ENCODE measurements at places on chromosomes 11 and 22.

DNA sequence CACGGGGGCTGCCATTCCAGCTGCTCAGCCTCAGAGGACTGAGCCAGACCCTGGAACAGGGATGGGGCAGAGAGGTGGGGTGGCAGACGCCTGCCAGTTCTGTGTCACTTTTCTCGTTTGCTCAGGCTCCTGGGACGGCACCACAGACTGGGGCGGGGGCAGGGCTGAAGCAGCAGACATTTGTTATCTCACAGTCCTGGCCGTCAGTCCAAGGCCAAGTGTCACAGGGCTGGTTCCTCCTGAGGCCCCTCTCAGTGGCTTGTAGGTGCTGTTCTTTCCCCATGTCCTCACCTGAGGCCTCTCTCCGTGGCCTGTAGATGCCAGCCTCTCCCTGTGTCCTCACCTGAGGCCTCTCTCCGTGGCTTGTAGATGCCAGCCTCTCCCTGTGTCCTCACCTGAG is 24.7 kb downstream of the TPCN2 start:
- DNase-seq: no peak

DNA sequence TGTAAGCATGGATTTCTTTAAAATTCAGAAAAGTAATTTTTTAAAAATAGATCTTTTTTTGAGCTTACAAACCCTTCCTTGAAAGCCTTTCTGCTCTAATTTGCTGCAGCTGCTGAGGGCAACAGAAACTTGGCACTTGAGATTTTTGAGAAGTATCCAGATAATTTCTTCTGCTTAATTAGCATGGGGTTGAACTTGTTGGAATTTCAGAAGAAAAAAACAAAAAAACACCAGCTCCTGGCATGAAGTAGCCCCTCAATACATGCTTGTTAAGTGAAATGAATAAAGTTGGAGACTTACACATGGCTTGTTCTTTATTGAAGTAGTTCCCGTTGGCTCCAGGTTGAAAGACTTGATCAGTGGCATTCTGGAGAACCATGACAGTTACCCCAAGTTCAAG is 331.4 kb upstream of the RAG2 start:
- no peak for DNase-seq

DNA sequence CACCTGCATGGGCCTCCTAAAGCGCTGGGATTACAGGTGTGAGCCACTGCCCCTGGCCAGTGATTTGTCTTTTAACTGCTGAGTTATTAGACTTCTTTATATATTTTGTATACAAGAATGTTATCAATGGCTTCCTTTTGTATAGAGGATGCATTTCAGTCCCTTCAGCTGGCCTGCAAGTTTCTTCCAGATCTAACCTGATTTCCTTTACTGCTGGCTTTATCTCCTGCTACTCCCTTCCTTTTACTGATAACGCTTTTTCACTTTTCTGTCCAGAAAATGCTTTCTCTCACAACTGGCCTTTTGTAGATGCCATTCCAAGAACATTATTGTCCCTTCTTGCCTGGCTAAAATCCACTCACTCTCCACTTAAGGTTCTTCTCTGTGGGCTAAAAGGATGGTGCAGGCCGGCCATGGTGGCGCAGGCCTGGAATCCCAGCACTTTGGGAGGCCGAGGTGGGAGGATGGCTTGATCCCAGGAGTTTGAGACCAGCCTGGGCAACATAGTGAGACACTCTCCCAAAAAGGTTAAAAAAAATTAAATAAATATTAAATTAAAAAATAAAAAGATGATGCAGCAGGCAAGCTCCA is 118.1 kb downstream of the NECTIN1 start:
- no peak for DNase-seq

DNA sequence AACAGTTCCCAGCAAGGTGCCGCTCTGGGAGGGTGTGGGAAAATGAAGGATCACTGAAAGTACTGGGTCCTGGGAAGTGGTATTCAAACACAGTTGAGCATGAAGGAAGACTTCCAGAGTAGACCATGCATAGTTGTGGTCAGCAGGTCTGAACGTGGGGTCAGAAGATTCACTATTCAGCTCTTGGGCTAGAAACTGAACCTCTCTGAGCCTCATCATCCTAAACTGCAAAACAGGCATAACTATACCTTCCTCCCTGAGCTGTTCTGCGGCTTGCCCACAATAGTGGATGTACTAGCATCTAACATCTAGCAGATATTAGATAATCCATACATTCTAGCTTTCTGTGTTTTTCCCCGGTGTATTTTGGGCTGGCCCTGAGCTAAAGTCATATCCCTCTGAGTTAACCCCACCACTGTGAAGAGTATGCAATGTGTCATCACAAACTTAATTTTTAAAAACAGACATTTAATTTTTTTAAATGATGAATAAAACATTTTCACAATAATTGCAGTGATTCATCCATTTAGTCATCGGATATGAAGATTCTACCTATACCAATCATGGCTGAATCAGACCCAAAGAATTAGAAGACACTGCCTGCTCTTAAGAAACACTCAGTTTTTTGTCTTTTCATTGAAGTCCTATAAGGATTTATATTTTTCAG is 179.1 kb downstream of the BLID start:
- DNase-seq: no peak

GRCh38 chr11:16795146-16795545 is 56.7 kb downstream of the C11orf58 start:
- no peak for DNase-seq

- no peak for DNase-seq
Measured at GRCh38 chr11:23124996-23125395, 264.7 kb upstream of the CCDC179 start.

- no peak for DNase-seq
Measured at GRCh38 chr11:64694821-64695365, 28.1 kb downstream of the NRXN2 start.

DNA sequence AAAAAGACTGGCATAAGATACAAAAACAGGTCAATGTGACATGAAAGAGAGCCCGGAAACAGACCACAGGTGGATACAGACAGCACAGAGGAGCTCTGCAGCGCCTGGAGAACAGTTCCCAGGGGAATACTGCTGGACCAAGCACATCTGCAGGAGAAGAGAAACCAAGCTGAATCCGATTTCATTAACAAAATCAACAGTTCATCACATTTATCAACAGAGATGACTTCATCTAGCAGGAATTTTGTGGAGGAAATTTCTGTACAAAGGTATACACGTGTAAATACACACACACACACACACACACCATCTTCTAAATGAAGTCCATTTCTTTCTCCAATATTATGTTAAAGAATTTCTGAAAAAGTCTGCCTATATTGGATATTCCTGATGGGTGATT is 17.1 kb downstream of the YPEL1 start:
- DNase-seq: no peak

DNA sequence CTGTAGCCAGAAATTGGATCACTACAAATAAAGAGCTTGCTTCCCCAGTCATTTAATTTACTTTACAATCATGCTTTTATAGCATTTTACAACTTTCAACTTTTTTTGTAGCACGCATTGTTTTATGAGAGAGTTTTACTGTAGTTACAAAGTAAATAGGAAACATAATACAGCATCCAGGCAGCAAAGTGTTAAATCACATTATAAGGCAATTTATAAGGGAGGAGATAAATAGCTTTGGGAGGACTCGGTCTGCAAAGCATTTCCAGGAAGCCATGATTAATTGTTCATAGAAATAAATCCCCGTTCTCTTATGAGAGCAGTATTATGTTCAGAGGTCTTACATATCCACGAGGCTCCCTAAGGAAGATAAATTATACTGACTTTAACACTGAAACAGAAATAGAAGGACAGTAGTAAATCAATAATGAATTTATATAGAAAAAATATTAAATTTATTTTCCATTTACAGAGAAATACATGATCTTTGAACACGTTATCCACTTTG is 792.6 kb upstream of the RAG2 start:
- no peak for DNase-seq

DNA sequence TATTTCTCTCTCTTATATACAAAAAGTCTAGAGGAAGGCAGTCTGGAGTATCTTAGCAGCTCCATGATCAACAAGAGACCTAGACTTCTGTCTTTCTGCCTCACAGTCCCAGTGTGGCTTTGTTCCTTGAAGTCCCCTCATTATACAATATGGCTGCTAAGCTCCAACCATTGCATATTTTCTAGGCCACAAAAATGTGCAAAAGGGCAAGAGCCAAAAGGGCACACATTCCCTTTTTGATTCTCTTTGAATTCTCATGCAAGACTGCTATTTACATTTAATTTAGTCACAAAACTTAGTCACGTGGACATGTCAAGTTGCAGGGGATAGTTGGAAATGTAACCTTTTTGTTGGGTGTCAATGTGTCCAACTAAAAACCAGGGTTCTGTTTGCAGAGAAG is 64.2 kb upstream of the OLFML1 start:
- no peak for DNase-seq

- DNase-seq: peak; percentile 47
Measured at GRCh38 chr11:65043881-65044501, 3.0 kb downstream of the SAC3D1 start.

DNA sequence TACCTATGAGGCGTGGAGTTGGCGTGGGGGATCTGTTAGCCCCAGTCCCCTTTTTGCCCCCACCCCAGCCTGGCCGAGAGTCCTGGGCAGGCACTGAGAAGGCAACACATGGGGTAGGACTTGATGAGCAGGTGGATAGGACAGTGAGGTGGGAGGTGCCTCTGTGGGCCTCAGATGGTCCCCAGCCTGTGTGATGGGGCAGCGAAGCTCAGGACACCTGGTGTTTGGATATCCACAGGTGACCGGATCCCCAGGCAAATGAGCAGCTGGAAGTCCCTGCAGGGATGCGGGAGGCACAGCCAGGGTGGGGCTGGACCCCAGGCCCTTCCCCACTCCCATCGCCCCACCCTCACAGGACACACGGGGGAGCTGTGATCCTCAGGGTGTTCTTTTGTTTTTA is 9.7 kb downstream of the FBLN1 start:
- no peak for DNase-seq

GRCh38 chr11:30535818-30536217 is 50.3 kb downstream of the MPPED2 start:
- DNase-seq: no peak

DNA sequence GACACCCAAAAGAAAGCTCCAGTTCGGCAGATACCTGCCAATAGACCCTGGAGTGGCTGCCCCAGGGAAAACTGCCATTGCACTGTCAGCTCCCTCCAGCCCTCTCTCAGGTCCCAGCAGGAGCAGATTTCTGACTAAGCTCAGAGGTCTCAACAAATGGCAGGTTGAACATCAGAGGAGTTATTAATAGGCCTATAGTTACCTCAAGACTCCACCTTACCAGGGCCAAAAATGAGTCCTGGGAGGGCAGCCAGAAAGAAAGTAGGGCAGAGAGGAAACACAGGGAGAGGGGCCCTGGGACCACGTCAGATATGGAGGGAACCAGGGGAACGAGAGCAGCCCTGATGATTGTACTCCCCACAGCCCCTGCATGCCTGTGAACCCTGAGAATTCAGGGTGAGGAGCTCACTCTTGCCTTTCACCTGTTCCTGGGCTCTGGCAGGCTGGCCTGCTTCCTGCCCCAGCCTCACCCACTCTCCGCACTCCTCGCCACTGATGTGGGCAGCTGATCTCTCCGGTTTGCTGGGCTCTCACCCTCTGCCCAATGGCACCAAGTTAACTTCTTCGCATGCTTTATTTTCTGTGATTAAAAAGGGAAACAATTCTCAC is 4.3 kb upstream of the RGL4 start:
- no peak for DNase-seq

GRCh38 chr11:77442394-77443053 is 31.4 kb downstream of the PAK1 start:
- no peak for DNase-seq

GRCh38 chr11:130462101-130462885 is 13.8 kb downstream of the ADAMTS15 start:
- DNase-seq: no peak

GRCh38 chr11:132976115-132976514 is 556.2 kb downstream of the OPCML start:
- no peak for DNase-seq

GRCh38 chr11:31995525-31996094 is 95.3 kb upstream of the RCN1 start:
- peak; percentile 39 for DNase-seq
